ENCODE measurements at places on chromosomes 6 and 20.
A peak's percentile ranks its signal among the peaks of the same experiment; 100 is the strongest.

DNA sequence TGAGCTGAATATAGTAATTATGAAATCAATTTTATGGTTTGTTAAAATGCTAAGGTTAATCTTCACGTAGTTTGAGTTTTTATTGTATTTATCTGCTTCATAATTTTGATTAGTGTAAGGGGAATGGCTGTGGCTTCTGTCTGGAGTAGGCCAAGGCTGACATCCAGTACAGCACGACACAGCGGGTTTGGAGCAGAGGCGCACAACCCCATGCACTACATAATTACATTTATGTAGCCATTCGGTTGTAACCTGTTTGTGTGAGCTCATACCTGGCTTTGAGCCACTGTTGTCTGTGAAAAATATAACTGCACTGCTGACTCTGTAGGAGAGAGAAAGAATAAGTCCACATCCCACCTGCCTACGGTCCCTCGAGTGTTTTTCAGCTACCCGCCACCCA is 615.5 kb downstream of the EYS start:
- no peak for DNase-seq

DNA sequence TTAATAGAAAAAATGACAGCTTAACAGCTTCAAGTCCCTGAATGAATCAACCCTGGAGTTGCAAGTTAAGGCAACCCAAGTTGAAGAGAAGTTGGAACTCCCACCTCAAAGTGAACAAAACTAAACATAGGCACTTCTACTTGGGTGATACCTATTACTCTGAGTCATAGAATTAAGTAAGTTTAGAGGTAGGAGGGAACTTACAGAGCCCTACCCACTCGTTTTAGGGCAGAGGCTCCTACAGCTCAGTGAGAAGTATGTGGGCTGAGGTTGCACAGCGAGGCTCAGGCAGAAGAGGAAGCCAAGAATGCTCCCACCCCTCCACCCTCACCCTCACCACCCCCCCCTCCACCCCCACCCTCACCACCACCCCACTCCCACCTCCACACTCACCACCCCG is 42.2 kb downstream of the NFATC2 start:
- peak; percentile 84 for DNase-seq

- no peak for DNase-seq
Observed at GRCh38 chr6:120451508-120451907, 882.8 kb downstream of the TBC1D32 start.

GRCh38 chr20:13202565-13202964 is 18.5 kb upstream of the ISM1 start:
- no peak for DNase-seq

DNA sequence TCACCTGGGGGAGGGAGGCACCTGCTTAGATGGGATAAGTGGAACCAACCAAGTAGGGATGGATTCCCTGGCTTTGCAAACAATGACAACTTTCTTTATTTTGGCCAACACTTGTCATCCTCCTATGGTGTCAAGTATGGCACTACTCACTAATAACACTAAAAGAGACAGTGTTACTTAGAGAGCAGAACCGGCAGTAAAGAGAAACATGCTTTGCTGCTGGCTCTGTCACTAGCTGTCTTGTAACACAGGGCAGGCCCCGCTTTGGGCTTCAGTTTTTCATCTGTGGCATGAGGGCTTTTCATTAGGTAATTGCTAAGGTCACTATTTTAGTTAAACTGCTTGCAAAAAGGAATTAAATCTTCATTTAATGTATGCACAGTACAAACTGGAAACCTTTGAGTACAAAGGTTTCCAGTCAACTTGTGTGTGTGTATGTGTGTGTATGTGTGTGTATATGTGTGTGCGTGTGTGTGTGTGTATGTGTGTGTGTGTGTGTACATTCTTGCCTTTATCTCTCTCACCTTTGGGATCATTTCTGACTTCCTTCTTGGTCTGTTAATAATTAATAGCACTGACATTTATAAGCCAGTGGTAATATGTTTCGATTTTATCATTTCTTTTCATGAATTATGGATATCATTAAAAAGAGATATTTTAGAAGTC is 64.7 kb downstream of the BTBD3 start:
- no peak for DNase-seq

GRCh38 chr6:3310051-3310448 is 51.3 kb downstream of the PSMG4 start:
- DNase-seq, result no peak

DNA sequence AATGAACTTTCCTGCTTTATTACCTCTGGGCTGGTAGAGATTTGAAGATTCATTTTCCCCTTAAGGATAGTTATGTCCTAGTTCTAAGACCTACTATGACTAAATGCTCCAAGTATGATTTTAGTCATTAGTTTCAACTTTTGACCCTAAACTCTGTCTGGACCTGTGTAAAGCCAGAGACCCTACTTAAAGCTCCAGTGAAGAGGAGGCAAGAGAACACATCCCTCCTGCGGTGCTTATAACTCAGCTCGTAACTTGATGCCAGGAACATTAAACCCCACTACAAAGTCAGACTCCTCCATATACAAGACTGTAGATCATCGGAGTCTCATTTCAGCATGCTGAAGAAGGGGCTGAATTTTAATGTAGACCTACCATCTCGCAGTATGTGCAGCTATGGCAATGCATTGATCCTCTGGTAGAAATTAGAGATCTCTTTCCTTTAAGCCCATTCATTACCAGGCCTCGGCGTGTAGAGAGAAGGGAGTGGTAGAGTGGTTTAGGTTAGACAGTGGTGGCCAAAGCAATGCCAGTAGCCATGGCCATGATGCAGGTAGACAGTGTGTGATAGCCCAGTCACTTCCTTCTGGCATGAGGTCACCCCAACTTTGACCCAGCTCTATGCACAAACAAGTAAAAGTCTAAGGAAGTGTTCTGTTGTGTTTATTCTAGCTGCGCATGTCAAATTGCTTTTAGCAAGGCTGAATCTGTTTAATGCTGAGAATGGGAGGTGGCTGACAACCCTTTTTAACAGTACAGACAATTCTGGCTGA is 34.8 kb upstream of the MYB start:
- no peak for DNase-seq

DNA sequence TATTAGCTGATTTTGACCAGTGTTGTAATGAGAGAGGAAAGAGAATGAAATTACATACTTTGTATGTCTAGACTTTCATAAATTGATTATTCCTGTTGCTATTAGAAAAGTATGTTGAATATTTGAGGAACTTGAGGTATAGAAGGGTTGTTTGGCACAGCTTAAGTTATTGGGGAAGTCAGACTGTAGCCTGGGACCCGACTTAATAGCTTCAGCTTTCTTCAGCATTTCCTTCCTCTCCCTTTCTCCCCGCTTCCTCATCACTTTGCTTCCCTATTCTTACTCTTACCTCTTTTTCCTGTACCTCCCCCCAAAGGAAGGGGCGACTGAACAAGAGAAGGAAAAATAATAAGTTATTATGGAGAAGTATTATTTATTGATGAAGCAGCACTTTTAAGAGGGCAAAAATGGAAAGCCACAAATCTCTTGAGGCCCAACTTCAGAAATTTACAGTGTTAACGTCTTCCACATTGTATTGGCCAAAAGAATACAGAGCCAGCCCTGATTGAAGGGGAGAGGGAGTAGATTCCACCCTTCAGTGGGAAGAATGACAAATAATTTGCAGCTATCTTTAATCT is 7.4 kb downstream of the SENP6 start:
- DNase-seq, result no peak

GRCh38 chr6:89360415-89360999 is 8.0 kb upstream of the UBE2J1 start:
- DNase-seq, result peak; percentile 22

DNA sequence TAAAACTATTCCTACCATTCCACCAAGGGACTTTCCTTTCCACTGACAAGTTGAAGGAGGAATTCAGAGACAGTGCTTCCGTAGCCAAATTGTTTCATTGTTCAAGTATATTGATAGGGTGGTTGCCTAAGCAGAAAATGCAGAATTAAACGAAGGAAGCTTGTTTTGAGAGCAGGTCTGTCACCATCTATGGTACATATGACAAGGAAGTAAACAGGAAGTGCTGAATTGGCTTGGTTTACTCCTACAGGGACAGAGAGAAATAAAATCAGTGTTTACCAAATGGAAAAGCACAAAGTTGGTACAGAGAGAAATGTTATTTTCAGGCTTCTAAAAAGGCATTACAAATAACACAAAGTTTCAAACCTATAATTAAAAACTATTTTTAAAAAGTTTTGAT is 421.8 kb downstream of the CDC5L start:
- no peak for DNase-seq

DNA sequence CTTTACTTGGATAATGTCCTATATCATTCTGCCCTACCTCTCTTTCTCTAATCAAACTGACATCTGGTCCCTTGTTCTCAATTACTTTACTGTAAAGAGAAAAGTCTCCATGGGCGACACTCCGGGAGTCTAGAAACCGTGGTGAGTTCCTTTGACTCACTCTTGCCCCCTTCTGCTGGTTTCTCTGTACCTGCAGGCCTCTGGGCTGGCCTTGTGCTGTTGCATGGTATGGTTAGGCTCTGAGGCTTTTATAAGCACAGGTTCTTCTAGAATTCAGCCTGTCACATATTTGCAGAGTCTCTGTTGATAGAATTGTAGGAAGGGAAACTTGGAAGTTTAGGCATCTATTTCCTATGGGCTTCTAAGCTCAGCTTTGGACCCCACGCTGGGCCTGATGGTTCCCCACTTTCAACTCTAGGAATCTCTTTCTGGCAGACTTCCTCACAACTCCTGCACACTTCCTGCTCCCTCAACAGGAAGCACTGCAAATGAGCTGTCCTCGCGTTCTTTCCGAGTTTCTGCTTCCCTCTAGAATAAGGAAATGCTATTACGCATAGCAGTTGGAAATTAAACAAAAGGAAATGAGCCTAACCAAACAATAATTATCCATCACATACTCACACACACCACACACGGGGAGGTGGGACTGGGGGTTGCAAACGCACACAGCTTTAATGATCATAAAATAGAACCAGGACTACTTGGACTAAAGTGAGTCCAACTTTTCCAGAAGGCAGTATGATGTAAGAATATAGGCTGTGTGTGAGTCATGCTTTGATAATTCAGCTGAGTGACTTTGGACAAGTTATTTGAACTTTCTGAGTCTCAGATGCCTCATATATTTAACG is 683.3 kb downstream of the QKI start:
- no peak for DNase-seq

All from CD4-positive, alpha-beta T cell treated with Interleukin-2 at 100 ng/mL for 4 hours (primary cell).